NCI-H1105 treated with DMSO at 0.1 percent for 48 hours (cell line): ENCODE measurements at places on chromosomes 3 and 15.

- no peak for DNase-seq
These were observed 101.0 kb downstream of the CHL1 start for GRCh38 chr3:297585-297984.

- no peak for DNase-seq
These were observed 22.7 kb upstream of the KNG1 start for GRCh38 chr3:186694288-186695032.

GRCh38 chr3:81465510-81466200 lies 295.8 kb downstream of the GBE1 start:
- no peak for DNase-seq

GRCh38 chr15:64090527-64090926 lies 3.1 kb downstream of the CIAO2A start:
- no peak for DNase-seq
